CD4-positive, alpha-beta T cell (primary cell): ENCODE measurements at places on chromosomes 7 and 10.

DNA sequence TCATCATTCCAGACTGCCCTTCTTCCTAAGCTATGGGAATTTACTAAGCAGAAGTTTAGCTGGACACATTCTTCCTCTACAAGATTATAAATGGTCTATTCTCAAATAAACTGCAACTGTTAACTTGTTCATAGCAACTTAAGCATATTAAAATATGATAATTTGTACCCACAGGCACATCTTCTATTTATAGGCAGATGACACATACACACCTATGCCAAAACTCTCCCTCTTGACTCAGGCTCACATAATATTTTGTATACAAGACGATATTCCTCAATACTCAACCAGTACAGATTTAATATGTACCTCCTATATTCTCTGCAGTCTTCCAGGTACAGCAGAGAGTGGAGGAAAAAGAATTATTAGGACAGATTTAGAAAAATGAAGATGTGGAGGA is 232.7 kb upstream of the KIAA1217 start:
- DNase-seq, result no peak

GRCh38 chr10:126372396-126372795 is 15.9 kb downstream of the ADAM12 start:
- DNase-seq, result no peak

GRCh38 chr7:135320268-135320667 is 86.6 kb downstream of the STRA8 start:
- DNase-seq, result no peak

GRCh38 chr7:54986716-54987115 is 32.1 kb upstream of the EGFR start:
- DNase-seq, result no peak
